ENCODE measurements at places on chromosomes 3 and 15.

DNA sequence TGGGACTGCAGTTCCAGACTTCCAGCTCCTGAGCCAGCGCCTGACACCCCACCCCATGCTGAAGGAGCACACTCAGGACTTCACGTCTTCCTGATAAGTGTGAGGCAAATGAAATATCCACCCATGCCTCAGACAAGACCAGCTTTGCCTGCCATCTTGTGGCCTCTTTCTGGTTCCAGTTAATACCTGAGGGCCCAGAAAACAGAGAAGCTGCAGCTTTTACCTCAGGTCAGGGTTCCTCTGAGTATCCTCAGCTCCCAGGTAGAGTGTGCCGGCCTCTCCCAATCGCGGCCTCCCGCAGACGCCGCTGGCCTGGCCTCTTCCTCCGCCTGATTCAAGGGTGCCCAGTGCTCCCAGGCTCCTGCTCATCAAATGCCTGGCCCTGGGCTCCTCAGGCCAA is 5.1 kb upstream of the KLHL6 start:
- no peak for DNase-seq

DNA sequence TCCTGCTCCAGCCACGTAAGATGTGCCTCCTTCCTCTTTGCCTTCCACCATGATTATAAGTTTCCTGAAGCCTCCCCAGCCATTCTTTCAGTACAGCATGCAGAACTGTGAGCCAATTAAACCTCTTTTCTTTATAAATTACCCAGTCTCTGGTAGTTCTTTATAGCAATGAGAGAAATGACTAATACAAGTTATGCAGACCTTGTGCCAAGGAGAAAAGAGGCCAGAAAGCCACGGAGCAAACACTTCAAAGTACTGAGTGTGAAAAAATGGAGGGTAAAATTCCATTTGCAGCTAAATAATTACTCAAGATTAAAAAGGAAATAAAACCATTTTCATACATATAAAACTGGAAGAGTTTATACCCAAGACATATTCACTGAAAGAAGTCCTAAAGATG is 213.6 kb upstream of the LINGO1 start:
- no peak for DNase-seq

DNA sequence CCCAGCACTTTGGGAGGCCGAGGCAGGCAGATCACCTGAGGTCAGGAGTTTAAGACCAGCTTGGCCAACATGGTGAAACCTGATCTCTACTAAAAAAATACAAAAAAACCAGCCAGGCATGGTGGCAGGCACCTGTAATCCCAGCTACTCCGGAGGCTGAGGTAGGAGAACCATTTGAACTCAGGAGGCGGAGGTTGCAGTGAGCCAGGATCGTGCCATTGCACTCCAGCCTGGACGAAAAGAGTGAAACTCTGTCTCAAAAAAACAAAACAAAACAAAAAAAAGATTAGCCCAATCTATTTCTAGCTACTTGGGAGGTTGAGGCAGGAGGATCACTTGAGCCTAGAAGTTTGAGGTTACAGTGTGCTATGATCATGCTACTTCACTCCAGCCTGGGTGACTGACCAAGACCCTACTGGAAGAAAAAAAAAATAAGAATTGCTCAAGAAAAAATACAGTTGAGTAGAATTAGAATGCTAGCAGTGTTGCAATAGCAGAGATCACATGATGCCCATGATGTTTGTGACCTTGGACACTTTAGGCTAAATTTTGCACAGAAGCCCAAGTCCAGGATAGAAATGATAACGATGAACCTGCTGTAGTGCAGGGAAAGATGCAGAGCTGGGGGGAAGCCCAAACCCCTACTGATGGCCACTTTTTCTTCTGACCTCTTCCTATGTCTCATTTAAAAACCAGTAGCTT is 162.2 kb downstream of the LPP start:
- no peak for DNase-seq

DNA sequence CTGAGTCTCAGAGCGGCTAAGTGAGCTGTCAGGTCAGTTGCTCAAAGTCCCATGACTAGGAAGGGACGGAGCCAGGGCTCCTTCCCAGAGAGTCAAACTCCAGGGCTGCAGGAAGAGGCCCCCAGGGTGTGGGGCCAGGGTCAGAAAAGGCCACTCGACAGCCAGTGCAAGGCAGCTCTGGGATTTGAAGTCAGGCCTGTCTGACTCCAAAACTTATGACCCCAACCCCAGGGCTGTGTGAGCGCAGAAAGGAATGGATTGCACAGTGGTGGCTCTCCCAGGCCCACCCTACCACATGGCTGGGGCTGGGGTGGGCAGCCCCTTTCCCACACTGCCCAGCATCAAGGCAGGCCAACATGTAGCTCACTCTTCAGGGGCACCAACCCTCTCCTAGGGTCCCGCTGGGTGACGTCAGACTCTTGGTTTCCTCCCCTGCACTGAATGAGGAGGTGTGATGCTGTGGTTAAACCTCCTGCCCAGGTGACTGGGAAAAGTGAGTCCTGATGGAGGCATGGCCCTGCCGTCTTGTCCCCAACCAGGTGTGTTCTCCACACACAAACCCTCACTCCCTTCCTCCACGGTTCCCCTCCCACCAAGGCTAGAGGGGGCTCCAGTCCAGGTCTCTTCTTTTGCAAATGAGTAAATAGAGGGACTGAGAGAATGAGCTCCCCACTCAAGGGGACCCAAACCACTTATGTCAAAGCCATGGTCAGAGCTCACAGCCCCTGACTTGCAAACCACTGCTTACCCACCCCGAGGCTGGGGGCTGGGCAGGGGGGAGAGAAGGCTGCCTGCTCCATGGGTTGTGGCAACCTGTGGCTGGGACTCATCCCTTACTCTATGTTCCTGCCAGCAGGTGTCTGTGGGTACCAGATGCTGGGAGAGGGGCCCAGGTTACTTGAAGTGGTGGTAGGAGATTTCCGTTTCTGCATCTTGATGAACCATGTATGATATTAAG is 23.8 kb upstream of the CORO2B start:
- DNase-seq: no peak

GRCh38 chr3:128399221-128399915 is 67.3 kb downstream of the DNAJB8 start:
- DNase-seq: no peak

DNA sequence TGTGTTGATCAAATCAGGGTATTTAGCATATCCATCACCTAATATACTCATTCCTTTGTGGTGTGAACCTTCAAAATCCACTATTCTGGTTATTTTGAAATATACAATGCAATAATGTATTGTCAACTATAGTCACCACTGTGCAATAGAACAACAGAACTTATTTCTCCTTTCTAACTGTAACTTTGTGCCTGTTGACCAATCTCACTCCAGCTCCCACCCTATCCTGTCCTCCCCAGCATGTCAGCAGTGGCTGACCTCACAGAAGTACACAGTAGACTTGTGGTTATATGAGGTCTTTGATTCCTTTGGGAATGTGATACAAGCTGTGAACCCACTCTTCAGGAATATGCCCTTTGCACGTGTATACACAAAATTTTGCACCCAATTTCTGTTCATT is 64.2 kb downstream of the ECT2 start:
- DNase-seq: no peak
